CD4-positive, alpha-beta T cell treated with Interleukin-12 subunit alpha and Interleukin-12 subunit beta, for 1 hour (primary cell): ENCODE measurements at places on chromosomes 13 and 19.

- no peak for DNase-seq
These were observed 285.2 kb downstream of the SHISA2 start for GRCh38 chr13:25766576-25766975.

DNA sequence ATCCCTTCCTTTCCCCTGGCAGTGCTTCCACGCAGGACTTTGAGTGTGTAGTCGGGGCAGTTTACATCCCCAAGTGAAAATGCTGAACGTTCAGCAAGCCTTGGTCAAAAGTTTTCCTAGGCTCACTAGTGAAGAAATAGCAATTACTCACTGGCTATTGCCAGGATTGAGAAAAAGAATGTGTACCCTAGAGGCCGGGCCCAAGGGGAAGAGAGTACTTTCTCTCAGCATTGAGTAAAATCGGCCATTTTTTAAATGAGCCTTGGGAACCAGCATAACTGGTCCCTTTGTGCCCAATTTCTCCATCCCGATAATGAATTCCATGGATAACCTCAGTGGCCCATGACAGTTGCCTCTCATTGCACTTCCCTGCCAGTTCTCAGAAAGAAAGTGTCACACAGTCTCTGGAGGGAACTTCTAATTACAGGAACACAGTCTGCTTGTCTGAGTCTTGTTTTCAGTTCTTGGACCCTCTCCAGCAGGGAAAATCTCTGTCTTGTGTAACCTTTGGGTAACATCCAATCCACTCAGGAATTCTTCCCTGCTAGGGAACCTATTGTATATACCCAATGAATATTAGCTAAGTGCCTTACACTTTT, 7.3 kb upstream of the OR7D2 start:
- DNase-seq = no peak

GRCh38 chr13:76980075-76980718, 11.7 kb upstream of the CLN5 start:
- DNase-seq = peak; percentile 84

DNA sequence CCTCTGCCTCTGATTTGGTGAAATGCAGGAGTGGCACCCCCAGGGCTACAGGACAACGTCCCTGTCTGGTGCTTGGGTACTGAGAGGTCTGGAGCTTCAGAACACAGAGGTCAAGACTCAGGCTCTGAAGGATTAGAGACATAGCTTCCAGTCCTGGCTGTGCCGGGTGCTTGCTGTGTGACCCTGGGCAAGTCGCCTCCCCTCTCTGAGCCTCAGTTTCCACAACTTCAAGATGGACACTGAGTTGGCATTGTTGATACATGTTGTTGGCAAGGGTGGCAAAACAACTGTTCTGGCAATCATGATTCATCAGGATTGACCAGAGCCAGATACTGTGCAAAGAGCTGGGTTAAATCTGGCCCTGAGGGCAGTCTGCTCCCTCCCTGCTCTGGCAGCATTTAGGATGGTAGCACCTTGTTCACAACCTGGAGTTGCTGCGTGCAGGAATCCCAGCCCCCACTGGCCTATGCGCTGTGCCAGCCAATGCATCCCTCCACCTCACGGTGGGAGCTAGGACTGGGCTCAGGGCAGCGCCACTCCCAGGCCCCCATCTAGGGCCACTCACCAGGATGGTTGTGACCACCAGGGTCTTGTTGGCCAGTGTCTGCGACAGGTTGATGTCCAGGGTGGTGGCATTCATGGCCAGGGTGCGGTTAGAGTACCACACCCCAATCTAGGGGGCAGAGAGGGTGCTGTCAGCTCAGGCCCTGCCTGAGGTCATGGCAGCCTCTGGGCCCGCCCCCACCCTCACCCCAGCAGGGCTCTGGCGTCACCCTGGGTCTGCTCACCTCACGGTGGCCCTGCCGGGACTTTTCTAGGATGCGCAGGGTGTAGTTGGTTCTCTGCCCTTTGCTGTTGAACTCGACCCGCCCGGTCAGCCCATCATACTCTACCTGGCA, 16.7 kb downstream of the GRIK5 start:
- no peak for DNase-seq

DNA sequence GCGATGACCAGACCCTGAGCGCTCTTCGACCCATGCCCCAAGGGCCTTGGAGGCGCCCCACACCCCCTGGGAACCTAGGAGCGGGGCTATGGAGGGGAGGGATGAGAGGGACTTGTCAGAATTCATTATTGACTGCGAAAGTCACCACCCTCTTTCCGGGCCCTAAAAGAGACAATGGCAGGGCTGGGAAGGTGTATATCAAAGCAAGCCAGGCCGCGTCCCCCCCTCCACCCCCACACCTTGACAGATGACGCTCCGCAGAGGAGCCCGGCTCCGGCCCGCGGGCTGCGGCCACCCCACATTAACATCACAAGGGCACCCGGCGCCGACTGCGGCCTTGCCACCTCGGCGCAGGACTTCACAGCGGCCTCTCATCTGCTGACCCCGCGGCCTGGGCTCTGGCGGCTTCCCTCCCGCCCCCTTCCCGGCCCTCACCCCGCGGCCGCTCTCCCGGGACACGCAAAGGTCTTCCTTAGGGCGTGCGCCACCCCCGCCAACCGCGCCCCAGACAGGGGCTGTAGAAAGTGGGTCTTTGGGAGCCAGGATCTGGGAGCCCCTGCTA, 2.4 kb downstream of the CDX2 start:
- no peak for DNase-seq

- no peak for DNase-seq
These were observed 44.7 kb upstream of the TFDP1 start for GRCh38 chr13:113539822-113540221.

GRCh38 chr13:60411464-60411863, 14.4 kb downstream of the TDRD3 start:
- no peak for DNase-seq

DNA sequence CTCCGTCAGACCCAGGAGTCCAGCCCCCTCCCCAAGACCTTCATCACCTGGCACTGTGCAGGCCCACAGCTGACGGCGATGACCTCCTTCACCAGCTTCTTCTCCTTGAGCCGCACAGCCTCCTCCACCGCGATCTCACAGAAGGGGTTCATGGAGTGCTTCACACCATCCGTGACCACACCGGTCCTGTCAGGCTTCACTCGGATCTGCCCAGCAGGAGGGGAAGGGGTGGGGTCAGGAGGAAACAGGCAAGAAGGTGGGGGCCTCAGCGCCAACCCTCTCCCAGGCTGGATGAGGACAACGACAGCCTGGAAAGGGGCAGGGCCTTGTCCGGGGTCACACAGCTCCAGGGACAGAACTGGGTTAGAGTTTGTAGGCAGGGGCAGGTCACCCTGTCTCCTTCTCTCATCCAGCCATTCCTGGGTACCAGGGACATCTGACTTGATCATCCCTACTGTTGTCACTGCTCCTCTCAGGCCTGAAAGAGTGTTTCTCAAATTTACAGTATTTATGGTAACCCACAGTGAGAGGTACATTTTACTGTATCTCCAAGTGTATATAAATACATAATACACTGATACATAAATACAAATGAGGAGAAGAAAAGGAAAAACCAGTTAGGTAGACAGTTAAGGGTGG, 12.0 kb downstream of the ETFB start:
- no peak for DNase-seq

- DNase-seq = no peak
These were observed 133.6 kb downstream of the STK24 start for GRCh38 chr13:98443329-98443728.

DNA sequence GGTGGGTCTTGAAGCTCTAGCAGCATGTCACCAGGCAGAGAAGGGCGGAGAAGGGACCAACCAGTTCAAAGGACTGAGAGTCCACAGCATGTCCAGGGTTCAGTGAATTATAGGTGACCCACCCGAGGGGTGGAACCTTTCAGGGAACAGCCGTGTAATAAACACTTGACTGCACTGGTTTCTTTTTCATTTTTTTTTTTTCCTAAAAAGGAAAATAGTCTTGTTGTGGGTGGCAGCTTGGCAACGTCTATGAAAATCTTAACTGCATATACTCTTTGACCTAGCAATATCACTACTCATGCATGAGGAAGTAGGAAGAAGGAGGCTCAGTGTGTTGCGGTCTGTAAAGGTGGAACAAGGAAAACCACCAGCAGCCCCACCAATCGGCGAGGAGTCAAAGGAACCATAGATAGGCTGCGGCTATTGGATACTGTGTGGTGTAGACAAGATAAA, 13.0 kb upstream of the MYH14 start:
- no peak for DNase-seq

DNA sequence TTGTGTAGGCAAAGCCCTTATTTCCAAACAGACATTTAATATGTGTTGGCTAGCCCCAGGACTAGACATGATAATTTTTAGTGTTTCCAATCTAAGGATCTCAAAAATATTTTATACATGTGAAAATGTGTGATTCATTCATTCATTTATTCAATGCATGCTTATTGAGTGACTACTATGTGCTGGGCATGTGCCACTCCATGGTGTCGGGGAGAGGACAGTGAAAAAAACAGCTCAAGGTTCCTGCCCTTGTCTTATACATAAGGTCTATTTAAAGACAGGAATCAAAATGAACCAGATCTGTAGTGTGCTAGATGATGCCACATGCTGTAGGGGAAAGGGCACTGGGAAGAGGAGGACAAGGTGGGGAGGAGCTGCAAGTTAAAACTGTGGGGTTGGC, 36.5 kb downstream of the GJA3 start:
- no peak for DNase-seq

DNA sequence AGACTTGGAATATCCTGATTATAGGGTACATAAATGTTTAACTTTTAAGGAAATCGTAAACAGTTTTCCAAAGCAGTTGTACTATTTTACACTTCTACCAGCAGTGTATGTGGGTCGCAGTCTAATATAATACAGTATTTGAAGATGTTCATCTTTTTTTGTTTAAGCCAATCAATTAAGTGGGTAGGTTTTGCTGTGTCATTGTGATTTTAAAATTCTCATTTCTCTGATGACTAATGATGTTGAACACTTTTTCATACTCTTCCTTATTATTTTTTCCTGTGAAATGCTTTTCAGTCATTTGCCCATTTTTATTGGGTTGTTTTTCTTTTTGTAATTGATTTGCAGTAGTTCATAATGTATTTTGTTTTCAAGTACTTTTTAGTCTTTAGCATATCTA, 2689.7 kb downstream of the PCDH9 start:
- DNase-seq = no peak

DNA sequence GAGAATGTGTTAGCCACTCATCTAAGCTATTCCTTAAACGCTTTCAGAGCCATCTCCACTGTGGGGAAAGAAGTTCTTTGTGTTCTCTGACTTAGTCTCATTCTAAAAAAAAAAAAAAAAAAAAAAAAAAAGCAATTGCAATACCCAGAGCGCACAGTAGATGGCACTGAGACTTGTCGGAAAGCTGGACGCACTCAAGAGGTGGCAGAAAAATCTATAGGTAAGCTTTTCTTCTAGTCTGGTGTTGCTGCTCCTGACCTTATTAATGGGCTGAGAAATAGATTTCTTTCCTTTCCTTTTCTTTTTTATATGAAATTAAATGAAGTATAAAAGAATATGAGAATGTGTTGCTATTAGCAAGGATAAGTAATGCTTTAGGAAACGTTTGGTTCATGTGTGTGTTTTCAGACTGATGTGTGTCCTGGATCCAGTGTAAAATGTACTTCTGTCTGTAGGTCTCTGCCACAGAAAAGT, 4.7 kb upstream of the GJB2 start:
- DNase-seq = peak; percentile 49

GRCh38 chr19:679418-680286, 3.5 kb downstream of the FSTL3 start:
- DNase-seq = peak; percentile 33

DNA sequence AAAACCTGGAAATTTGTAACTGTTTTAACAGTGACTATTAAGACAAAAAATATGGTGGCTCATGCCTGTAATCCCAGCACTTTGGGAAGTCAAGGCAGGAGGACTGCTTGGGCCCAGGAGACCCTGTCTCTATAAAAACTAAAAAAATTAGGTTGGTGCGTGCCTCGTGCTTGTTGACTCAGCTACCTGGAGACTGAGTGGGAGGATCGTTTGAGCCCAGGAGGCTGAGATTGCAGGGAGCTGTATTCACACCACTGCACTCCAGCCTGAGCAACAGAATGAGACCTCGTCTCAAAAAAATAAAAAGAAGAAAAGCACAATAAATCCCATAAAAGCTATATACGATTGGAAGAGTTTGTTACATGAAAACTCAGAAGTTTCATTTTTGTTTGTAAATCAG, 23.7 kb downstream of the KLF5 start:
- no peak for DNase-seq

GRCh38 chr19:33720155-33720493, 76.5 kb upstream of the KCTD15 start:
- DNase-seq = no peak

GRCh38 chr13:110107568-110108347, 199.2 kb downstream of the COL4A1 start:
- DNase-seq = no peak

DNA sequence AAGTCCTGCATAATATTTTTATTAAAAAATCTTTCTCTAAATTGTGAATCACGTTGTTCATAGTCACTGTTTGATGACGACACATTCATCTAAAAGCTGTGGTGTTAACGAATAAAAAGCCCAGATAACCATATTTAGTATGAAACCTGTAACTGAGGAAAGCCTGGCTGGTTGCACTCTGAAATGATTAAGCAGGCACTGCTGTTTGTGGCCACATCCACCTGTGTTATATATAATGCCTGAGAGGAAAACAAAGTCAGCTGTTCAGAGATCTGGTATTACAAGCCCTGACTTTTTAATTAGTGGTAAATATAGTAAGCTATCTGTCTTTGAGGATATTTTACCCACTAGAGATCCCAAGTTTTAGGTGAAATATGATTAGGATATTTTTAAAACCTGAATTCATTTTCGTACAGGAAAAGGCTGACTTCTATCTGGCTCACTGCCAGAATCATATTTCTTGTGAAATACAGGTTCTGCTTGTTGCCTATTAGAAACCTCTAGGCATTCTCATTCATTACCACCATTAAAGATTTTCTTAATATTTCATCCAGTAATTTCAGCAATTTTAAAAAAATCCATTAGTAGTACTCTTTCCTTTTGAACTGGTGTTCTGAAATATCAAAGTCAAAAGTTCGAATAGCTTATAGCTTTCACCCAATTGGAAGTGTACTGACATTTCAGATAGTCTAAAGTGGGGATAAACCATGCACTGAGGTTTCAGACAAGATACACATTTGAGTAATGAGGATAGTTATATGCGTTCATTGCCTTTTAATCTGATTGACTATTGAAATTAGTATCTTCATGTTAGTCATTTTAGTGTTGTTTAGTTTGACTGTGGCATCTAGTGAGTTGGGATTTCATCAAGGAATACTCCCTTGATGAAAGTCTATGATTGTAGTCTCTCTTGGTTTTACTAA, 79.7 kb downstream of the LMO7 start:
- no peak for DNase-seq

GRCh38 chr13:67306742-67307141, 76.6 kb upstream of the PCDH9 start:
- no peak for DNase-seq

- DNase-seq = no peak
These were observed 2512.0 kb downstream of the PCDH9 start for GRCh38 chr13:64718116-64718515.

GRCh38 chr19:56837492-56838023, 3.0 kb downstream of the PEG3 start:
- no peak for DNase-seq

GRCh38 chr13:98182589-98182988, 5.5 kb upstream of the RNF113B start:
- DNase-seq = no peak

GRCh38 chr19:29482855-29483640, 42.7 kb upstream of the VSTM2B start:
- no peak for DNase-seq

- DNase-seq = no peak
These were observed 12.8 kb downstream of the MIR17HG start for GRCh38 chr13:91360246-91360751.

GRCh38 chr19:10088949-10089554, 2.9 kb downstream of the SHFL start:
- DNase-seq = no peak
